HFF-Myc (cell line): ENCODE measurements at places on chromosomes 13 and 19.

GRCh38 chr19:49924004-49924880, 4.8 kb upstream of the ATF5 start:
- no peak for DNase-seq

GRCh38 chr19:33430674-33431277, 57.3 kb downstream of the CEBPG start:
- peak; percentile 36 for DNase-seq

DNA sequence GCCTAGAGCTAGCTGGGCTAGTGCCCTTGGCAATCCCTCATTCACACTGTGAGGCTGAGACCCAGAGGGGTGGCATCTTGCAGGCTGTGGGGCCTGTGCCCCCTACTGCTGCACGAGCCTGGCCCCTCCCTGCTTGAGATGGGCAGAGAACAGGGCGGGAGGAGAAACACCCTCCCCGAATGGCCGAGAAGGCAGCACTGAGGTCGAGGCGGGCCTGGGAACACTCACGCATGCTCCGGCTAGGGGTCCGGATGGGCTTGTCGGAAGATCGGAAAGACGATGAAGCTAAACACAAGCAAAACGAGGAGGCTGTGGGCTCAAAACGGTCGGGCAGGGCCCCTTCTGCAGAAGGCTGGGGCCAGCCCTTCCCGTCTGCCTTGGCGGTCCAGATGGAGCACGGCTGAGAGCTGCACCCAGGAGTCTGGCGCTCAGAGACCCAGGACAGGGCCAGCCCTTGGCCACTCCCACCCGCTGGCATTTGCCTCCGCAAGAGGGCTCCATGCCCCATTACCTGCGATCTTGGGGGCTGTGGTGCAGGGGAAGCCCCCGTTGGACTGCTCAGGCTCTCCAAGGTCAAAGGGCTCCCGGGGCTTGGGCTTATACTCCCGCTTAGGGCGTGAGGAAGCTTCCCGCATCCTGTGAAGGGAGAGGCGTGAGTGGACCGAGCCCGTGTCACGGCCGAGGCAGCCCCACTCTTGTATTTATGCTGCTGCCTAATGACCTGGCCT, 18.9 kb downstream of the MPND start:
- no peak for DNase-seq

DNA sequence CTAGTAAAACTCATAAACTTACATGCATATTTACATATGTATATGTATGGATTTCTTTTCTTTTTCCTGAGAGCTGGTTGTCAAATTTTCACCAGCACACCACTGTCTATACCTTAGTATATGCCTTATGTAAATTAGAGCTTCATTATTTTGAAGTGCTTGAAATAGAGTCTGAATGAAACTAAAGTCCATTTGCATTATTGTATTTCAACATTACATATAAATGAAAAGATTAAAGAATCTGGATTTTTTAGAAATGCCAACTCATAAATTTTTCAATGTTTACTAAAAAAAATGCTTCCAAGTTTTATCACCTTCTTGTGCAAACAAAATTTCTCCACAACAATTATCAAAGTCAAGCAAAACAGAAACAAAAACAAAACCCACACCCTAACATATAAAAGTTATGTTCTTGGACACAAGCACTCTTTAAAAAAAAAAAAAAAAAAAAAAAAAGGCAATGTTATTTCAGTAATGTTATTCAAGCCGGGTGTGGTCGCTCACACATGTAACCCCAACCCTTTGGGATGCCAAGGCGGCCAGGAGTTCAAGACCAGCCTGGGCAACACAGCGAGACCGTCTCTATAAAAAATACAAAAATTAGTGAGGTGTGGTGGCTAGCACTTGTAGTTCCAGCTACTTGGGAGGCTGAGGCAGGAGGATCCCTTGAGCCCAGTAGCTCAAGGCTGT, 18.3 kb downstream of the MED26 start:
- no peak for DNase-seq

GRCh38 chr13:112845511-112846144, 123.4 kb upstream of the MCF2L start:
- DNase-seq: no peak

DNA sequence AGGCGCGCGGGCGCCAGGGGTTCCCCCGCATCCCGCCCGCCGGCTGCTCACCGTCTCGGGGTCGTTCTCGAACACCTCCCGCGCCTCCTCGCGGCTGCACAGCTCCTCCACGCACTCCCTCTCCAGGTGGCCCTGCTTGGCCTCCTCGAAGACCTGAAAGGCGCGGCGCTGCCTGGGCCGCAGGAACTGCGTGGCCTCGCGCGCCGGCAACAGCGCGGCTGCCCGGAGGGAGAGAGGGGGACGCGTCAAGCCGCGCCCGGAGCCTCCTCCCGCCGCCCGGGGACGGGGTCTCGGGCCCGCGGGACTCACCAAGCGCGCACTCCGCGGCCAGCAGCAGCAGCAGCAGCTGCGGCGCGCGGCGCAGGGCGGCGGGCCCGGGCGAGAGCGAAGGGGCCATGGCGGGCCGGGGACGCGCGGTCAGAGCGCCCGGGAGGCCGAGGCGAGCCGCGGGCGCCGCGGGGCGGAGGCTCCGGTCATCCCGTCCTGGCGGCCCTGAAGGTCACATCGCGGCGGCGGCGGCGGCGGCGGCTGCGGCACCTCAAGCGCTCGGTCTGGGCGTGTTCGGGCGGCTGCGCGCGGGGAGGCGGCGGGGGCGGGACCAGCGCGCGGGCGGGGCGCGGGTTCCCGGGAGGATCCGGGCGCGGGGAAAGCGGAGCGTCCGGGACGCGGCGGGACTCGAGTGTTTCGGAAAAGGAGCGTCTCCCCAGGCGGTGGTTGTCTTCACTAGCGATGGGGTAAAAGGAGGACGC, at the start of gene GAS6:
Gene GAS6, minus strand, starts transcription at position 553 of the 749 bp plus-strand sequence. Its CDS starts 156 bp downstream, at position 397.
- DNase-seq: no peak

DNA sequence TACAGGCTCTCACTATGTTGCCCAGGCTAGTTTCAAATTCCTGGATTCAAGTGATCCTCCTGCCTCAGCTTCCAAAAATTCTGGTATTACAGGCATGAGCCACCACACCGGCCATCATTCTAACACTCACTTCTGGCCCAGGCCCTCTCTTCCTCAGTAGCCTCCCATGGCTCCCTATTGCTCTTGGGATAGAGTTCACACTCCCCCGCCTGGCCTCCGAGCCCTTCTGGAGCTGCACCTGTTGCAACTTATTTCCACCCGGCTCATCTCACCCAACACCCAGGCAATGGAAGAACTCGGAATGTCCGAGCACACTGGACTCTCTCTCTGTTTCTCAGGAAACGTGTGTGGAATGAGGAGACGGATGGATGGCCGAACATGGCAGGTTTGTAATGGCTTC, 9.0 kb upstream of the SBK3 start:
- no peak for DNase-seq

GRCh38 chr13:39910833-39911232, 255.4 kb downstream of the COG6 start:
- no peak for DNase-seq

GRCh38 chr13:113855012-113855921, 8.6 kb downstream of the GAS6 start:
- no peak for DNase-seq

DNA sequence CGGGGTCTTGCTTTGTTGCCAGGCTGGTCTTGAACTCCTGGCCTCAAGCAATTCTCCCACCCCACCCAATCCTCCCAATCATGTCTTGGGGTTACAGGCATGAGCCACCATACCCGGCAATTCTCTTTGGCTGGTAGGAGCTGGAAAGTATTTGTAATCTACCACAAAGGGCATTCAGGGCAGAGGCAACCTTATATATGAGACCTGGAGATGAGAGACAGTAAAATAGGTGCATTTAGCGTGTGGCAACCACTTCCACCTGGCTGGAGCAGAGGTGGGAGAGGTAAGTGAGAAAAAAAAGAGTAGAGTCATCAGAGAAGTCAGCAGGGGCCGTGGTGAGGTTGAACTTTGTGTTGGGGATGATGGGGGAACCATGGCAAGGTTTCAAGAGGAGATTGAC, 36.8 kb downstream of the VAV1 start:
- no peak for DNase-seq

DNA sequence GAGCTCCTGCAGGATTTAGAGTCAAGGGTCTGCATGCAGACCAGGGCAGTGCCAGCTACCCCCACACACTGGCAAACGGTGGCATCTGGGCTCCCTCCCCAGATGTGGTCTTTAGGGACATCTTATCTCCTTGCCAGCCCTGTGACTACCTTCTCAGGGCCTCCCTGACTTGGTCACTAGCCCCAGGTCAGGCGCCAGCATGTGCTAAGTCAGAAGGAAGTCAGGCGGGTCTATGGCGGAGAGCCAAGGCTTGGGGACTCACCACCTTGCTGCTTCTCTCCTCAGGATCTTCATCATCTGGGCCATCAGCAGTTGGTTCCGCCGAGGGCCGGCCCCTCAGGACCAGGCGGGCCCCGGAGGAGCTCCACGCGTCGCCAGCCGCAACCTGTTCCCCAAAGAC, 17.6 kb downstream of the CLPTM1 start:
- DNase-seq: no peak

DNA sequence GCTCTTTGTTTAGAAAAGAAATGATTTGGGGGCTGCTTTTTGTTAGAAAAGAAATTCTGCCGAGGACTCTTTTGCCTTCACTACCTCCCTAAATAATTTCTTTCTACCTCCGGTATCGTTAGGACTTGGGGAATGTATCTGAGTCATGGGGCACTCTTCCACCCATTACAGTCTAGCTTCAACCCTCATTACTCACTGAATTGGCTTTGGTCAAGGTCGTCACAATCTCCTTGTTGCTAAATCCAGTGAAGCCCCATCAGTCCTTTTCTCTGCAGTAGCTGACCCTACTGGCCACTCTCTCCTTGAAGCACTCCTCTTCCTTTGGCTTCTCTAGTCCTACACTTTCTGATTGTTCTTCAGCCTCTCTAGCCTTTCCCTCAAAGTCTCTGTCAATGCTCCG, 34.0 kb downstream of the WDR87 start:
- DNase-seq: no peak

DNA sequence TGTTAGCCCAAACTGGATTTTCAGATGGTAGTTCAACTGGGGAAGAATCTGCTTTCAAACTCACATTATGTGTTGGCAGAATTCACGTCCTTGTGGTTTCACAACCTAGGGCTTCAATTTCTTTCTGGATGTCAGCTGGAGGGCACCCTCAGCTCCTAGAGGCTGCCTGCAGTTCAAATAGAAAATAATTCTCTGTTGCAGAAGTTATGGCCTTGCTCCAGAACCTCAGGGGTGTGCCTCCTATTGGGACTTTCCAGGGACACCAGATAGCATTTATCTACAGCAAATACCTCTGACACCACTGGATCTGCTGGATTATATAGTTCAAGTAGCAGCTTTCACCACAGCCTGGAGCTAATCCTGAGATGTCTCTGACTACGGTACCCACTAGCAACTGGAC, 11.8 kb upstream of the RB1 start:
- no peak for DNase-seq

DNA sequence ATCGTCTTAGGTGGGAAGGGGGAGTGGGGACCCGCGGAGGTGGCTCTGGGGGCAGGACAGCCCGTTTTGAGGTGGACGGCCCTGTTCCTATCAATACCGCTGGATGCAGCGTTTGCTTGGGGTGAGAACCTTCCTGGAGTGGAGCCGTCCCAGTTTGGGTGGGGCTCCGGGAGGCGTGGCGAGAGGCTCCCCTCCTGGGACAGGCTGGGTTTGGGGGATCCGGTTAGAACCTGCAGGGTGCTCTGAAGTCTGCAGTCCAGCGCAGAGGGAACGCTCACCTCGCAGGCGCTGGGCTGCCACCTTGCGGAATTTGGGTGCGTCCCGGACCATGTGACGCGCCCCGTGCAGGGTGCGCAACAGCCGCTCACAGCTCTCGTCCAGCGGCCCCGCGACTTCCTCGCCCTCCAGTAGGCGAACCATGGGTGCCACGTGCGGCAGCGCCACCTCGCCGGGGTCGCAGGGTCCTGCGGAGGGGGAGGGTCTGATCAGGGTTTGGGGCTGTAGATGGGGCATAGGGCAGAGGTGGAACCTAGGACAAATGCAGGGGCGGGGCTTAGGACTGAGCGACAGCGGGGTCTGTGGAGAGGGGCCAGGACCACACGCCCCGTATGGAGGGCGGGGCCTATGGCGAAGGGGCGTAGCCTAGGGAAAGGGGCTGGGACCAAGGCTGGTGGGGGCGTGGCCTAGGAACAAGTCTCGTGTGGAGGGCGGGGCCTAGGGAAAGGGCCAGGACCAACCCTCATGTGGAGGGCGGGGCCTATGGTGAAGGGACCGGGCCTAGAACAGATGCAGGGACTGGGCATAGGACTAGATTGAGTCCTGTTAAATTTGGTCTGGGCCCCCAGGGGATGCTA, 13.8 kb downstream of the SH2D3A start:
- DNase-seq: no peak

DNA sequence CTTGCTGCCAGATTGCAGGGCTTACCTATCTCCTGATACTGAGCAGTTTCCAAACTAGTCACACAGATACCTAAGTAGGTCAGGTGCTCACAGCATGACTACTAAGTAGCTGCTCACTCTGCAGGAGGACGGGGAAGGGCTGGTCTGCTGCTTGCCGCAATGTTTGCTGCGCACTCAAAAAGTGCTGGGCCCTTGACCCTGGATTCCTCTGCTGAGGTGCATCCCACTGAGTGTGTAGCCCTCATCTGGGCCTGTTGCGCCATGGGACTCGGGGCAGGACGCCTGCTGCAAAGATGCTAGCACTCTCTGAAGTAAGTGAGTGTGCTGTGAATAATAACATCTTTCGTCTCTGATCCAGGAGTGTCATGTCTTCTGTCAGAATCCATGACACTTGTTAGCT, 59.2 kb upstream of the MEDAG start:
- no peak for DNase-seq

GRCh38 chr19:573519-573825, 1.1 kb downstream of the BSG start:
- DNase-seq: no peak

DNA sequence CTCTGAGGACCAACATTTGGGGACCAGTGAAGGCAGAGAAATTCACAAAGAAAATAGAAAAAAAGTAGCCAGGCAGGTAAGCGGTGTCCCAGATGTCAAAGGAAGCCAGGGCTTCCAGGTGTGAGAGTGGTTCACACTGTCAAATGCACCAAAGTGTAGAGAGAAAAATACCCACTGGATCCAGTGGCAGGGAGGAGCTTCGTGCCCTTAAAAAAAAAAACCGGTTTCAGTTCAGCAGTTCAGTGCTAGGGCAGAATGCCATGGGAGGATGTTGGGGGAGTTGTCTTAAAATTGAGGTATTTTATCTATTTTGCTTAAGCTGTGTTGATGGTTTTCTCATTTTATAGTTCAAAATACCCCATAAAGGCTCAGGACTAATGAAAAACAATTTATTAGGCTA, 47.8 kb upstream of the C1QTNF9 start:
- no peak for DNase-seq

DNA sequence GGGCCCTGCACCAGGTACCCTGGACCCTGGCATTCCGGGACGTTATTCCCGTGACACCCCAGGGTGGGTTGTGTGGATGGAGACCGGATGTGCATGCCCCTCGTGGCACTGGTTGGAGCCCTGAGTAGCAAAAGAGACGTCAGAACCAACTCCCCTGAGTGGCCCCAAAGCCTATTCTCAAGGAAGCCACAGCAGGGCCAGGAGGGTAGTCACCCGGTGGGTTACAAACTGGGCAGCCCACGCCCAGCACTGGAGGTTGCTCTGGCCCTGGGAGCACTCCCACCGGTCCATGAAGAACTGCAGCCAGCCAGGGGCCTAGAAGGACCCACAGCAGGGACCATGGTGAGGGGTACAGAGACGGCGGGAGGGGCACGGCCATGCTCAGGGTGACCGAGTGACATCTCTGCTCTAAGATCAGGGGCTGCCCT, 7.5 kb downstream of the KLF16 start:
- no peak for DNase-seq

GRCh38 chr13:59423708-59424340, 739.9 kb downstream of the DIAPH3 start:
- DNase-seq: no peak

- DNase-seq: no peak
Measured at GRCh38 chr13:70795484-70795883, 687.2 kb upstream of the KLHL1 start.

GRCh38 chr13:40341096-40341471, 325.4 kb downstream of the FOXO1 start:
- DNase-seq: no peak
